ENCODE measurements at places on chromosomes 5 and 9. TPM values are rescaled to one million over a fixed set of nuclear protein-coding genes. Genes with fewer than 3 reads are reported as not detected.

The IL33 gene
- 13.3 TPM for total RNA-seq

GRCh38 chr9:76032038-76032796 is 141.7 kb downstream of the PCSK5 start:
- H3K27me3 ChIP-seq: no peaks in the 10 kb centered on the region
- H3K4me1 ChIP-seq: peaks cover 5% of the 10 kb centered on the region
- no peak overlapping the region for H3K4me3 ChIP-seq
- no peak overlapping the region for H3K27ac ChIP-seq

The CYSRT1 gene
- total RNA-seq: 1.5 TPM

DNA sequence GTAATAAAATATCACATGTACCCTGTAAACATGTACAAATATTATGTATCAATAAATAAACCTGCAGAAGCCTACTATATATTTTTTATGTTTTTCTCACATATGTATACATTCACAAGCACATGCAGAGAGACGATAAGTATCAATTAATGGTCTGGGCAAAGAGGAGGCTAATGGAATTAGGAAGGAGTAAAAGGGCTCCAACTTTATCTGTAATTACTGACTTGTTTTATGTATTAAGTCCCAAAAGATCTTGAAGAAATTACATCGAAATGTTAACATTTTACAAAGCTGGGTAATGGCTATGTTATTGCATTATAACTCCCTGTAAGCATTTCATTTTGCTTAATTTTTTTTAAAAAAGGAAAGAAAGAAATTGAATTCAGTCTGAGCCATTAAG is 78.0 kb downstream of the LPAR1 start:
- no peaks in the 10 kb centered on the region for H3K4me1 ChIP-seq
- H3K4me3 ChIP-seq: no peak overlapping the region
- H3K36me3 ChIP-seq: peaks cover 52% of the 10 kb centered on the region
- no peak overlapping the region for H3K27ac ChIP-seq
- DNase-seq: no peak

The DMGDH gene
- total RNA-seq: 0.48 TPM

The KCNV2 gene
- not detected for total RNA-seq

- peaks cover 4% of the 10 kb centered on the region for H3K27me3 ChIP-seq
- peaks cover 40% of the 10 kb centered on the region for H3K4me1 ChIP-seq
- no peak overlapping the region for H3K27ac ChIP-seq
These were observed 92.5 kb downstream of the TLE1 start for GRCh38 chr9:81596679-81597418.

DNA sequence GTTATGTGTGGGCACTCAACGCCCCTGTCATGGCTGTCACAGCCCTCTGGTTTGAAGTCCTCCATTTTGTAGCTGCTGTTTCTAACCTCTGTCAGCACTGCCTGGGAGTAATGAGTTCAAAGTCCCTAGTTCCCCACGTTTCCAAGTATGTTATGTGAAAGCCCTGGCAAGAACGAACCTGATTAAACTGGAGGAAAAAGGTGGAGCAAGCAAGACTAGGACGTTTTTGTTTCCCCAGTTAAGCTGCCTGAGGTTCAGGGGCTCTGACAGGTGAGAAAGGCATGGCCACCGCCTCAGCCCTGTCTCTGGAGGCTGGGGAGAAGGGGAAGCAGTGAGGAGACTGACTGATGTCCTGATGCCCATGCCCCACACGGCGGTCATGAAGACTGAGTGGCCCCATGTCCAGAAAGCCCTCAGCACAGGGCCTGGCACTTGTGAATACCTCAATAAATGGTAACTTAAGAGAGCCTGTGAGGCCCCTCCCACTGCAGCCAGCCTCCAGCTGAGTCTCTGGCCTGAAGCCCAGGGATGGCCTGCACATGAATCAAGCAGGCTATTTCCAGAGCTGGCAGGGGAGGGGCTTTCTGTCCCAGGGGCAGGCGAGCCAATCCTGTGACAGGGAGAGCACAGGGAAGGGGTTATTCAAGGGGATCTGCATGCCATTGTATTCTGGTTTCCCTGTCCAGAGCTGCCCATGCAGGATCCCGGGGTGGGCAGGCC is 61.8 kb downstream of the PFDN1 start:
- H3K36me3 ChIP-seq: peaks cover 3% of the 10 kb centered on the region
- peak overlapping the region; percentile 41 for H3K4me3 ChIP-seq
- peak overlapping the region; percentile 86 for H3K27ac ChIP-seq
- H3K4me1 ChIP-seq: peaks cover 24% of the 10 kb centered on the region
- peak; percentile 81 for DNase-seq

DNA sequence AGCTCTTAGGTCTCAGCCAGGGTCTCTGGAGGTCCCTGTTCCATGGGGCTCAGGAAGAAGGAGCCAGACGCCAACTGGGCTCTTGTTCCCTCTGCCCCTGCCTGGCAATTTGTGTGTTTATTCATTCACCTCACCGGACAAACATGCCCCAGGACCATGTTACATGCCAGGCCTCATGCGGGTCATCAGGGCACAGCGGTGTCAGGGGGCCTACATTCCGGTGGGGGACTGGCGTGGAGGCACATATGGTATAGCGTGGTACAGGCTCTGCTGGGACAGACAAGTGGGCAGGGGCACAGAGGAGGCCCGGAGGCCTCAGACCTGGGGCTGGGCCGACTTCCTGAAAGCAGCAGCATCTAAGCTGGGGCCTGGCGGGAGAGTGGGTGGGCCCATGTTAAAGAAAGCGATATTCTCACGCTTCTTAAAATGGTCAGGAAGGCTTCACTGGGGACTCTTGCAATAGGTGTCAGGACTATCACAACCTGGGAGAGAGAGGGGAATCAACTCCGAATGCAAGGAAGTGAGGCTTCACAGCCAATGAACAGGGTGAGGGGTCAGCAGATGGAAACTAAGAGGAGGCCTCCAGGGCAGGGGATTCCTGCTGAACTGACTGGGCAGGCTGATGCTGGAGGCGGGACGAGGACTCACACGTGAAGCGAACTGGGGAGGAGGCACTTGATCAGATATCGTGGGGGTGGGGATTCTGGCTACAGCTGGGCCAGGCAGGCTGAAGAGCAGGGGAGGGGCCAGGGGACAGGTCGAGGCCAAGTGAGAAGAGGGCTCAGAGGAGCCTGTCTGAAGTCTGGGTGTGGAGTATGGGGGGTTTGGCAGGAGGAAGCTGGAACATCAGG is 41.9 kb downstream of the NCS1 start:
- H3K4me3 ChIP-seq: peak overlapping the region; percentile 54
- H3K27ac ChIP-seq: peak overlapping the region; percentile 78
- H3K4me1 ChIP-seq: peaks cover 33% of the 10 kb centered on the region
- H3K27me3 ChIP-seq: no peaks in the 10 kb centered on the region

The PFN3 gene
- total RNA-seq: not detected

GRCh38 chr5:56545016-56545415 is 270.3 kb upstream of the MAP3K1 start:
- no peaks in the 10 kb centered on the region for H3K27me3 ChIP-seq
- H3K36me3 ChIP-seq: no peaks in the 10 kb centered on the region
- no peak for DNase-seq
- no peak overlapping the region for H3K27ac ChIP-seq
- H3K4me1 ChIP-seq: peaks cover 16% of the 10 kb centered on the region

DNA sequence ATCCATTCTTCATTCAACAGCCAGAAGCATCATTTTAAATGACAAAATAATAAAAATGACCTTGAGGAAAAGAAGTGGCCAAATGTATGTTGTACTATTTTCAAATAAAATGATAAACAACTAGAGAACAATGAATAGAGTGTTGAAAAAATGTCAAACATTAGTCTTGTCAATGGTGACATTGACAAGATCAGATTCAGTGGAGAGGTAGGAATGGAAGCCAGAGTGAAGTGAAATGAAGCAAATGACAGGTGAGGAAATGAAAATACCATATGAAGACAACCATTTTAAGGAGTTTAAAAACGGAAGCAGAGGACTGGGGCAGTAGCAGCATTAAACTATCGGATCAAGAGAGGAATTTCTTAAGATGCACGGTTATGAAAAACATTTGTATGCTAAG is 38.2 kb upstream of the COX7C start:
- no peak overlapping the region for H3K4me3 ChIP-seq
- no peak overlapping the region for H3K27ac ChIP-seq
- DNase-seq: no peak
- H3K27me3 ChIP-seq: no peaks in the 10 kb centered on the region
- H3K36me3 ChIP-seq: no peaks in the 10 kb centered on the region

The GRIN3A gene
- total RNA-seq: 5.3 TPM

All from type B pancreatic cell (in vitro differentiated cells).